T-helper 1 cell (primary cell): ENCODE measurements at places on chromosomes 5 and 9.

GRCh38 chr9:126111556-126111955 is 215.1 kb upstream of the MVB12B start:
- DNase-seq = no peak

DNA sequence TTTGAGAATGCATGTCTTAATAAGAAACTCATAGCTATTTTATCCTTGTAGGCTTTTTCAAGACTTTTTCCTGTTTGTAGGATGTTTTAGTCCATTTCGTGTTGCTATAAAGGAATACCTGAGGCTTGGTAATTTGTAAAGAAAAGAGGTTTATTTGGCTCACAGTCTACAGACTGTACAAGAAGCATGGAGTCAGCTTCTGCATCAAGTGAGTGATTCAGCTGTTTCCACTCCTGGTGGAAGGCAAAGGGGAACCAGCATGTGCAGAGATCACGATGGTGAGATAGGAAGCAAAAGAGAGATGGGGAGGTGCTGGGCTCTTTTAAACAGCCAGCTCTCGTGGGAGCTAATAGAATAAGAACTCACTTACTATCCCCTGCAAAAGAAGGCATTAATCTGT is 177.3 kb downstream of the ALDH1A1 start:
- DNase-seq = no peak

DNA sequence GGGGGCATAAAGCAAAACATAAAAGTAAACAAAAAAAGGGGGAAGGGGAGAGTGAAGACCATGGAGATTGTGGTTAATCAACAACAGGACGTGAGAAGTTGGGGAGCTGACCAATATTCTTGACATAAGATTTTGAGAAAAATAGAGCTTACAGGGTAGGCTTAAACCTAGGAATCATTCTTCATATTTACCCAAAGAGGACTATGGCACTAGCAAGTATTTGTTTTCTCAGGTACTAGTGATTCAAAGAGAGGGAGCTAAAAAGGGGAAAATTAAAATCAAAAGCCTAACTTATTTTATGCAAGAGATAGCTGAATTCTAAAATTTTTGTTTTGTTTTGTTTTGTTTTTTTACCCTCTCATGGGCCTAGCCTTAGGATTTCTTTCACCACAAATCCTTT is 427.5 kb downstream of the PIK3R1 start:
- no peak for DNase-seq

DNA sequence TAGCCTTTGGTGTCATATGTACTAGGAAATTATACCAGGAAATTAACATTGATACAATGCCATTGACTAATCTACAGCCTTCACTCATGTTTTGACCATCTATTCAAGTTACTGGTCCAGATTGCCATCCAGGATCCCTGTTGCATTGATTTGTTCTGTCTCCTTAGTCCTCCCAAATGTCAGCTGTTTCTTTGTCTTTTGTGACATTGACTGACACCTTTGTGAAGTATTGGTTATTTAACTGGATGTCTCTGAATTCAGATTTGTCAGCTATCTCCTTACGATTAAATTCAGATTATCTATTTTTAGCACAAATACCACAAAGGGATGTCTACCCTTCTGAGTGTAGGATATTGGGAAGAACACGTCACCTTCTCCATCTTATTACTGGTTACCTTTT is 73.7 kb upstream of the CTNND2 start:
- no peak for DNase-seq

- DNase-seq = no peak
Measured at GRCh38 chr9:92707530-92707929, 37.6 kb upstream of the IPPK start.

- DNase-seq = no peak
Measured at GRCh38 chr5:57171816-57172465, 1.9 kb upstream of the GPBP1 start.

DNA sequence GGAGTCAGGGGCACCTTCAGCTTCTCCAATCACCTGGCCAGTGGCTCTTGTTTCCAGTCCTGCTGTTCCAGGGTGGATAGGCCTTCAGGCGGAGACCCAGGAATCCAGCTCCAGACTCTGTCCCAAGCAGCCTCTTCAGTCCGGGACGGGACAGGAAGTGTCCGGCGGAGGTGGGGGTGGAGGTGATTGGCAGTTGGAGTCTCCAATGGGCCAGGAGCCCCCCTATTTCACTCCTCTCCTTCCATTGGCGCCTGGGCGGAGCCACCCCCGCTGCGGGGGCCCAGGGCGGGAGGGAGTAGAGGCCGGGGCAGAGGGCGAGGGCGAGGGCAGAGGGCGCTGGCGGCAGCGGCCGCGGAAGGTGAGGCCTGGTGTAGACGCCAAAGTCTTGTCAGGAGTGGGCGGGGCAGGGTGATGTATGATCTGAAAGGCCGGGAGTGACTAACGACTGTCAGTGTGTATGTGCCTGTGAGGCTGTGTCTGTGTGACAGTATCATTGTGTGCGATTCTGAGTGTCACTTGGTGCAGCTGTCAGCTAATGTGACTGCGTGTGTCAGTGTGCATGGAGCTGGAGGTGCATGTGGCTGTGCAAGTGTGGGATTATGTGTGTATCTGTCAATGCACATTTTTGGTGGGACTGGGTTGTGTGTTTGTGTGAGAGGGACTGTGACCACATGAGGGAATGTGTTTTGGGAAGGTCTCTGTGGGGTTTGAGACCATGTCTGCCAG is at the start of gene IL11RA:
Gene IL11RA, plus strand, starts transcription at position 310 of the 726 bp plus-strand sequence. CDS start 3,033 bp downstream, outside the sequence.
- no peak for DNase-seq

DNA sequence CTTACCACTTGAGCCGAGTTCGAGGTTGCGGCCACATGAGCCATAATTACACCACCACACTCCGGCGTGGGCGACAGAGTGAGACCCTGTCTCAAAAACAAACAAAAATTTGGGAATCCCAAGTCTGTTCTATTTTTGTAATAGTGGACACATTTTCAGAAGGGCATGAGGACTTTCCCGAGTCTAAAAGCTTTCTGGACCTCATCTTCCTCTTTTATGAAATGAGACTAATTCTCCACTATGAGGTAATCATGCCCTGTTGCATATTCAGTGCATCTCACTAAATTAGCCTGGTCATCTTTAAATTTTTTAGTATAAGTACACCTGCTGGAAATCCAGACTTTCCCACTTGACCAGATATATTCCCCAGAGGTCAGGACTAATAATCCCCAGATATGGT is 55.7 kb downstream of the GGTA1 start:
- DNase-seq = no peak

DNA sequence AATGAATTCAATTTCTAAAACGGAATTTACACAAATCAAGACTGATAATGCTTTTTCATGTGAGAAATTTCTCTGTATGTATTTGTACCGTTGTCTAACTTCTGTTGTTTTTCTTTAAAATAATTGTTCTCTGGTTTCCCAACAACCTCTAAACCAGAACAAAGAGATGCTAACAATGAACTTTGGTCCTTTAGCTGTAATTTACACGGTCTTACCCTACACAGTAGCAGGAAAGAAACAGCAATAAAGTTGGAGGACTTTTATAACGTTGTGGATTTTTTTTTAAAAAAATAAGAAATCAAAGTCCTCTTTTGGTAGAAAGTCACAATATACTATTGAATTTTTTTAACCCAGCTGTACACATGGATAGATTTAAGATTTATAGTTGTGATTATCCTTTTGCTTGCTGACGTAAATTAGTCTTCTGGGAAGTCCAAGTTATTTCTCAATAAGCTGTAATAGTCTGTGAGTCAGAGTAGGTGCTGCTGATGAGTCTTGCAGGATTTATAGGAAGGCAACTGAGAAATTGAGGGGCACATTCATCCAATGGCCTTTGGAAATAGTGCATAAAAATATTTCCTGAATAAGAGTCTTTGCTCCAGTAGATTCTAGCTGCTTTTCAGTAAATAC is 76.8 kb upstream of the PCSK1 start:
- DNase-seq = no peak

DNA sequence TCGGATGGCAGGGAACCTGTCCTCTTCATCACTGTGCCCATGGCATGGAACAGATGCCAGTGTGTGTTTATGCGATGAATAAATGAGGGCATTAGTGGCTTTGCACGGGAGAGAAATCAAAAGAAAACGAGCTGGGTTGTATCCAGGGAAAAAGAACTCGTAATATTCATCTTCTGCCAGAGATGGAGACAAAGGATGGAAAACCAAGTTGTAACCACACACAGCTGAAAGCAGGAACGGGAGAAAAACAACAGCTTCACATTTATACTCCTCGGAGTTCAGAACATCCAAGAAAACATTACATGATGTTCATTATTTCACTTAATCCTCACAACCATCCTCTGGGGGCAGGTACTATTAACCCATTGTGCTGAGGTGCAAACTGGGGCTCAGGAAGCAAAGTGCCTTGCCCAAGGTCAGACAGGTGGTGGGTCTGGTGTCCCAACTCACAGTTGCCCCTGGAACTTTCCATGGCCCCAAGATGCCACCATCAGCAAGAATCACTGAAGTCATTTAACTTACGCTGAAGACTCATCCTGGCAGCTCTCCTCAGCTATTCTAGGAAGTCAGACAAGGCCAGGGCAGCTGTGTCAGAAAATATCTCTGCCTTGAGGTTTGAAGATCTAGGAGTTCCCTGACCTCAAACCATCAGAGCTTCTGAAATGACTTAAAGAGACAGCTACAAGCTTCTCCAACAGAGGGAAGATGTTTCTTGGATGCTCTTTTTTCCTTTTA is 250.4 kb downstream of the NSG2 start:
- DNase-seq = no peak

- DNase-seq = no peak
Measured at GRCh38 chr5:76528547-76529331, 94.5 kb downstream of the F2RL2 start.

DNA sequence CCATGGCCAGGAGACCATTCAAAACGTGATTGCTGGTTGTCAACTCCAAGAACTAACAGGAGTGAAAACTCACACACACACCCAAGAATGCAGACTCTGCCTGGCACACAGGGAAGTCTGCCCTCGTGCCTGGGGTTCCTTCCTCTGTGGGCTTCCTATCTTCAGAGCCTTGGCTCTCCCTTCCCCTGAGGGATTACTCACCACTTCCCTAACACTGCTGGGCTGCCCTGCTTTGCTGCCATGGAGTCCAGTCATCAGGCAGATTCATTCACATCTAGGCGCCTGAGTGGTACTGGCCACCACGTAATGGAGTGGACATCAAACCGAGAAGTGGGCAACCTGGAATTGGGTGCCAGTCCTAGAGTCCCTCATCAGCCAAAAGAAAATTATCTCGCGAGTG is 76.4 kb upstream of the PRSS3 start:
- DNase-seq = no peak

DNA sequence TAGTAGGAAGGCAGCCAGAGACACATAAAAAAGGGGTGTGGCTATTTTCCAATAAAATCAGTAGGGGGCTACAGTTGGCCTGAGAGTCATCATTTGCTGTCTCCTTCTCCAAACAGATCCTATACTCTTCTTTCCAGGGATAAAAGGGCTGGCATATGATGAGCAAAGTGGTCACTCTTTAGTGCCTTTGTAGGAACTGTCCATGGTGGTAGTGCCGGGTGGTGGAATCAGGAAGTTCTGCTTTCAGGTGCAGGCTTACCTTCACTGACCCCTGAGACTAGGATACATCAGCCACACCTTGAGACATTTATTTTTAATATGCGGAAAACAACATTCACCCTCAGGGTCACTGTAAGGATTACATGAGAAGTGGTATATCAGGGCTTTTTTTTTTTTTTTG is 80.8 kb downstream of the ASTN2 start:
- no peak for DNase-seq

DNA sequence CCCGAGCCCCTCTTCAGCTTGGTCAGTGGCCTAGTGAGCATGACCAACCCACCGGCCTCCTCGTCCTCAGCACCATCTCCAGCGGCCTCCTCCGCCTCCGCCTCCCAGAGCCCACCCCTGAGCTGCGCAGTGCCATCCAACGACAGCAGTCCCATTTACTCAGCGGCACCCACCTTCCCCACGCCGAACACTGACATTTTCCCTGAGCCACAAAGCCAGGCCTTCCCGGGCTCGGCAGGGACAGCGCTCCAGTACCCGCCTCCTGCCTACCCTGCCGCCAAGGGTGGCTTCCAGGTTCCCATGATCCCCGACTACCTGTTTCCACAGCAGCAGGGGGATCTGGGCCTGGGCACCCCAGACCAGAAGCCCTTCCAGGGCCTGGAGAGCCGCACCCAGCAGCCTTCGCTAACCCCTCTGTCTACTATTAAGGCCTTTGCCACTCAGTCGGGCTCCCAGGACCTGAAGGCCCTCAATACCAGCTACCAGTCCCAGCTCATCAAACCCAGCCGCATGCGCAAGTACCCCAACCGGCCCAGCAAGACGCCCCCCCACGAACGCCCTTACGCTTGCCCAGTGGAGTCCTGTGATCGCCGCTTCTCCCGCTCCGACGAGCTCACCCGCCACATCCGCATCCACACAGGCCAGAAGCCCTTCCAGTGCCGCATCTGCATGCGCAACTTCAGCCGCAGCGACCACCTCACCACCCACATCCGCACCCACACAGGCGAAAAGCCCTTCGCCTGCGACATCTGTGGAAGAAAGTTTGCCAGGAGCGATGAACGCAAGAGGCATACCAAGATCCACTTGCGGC is 1.8 kb downstream of the EGR1 start:
- peak; percentile 67 for DNase-seq

DNA sequence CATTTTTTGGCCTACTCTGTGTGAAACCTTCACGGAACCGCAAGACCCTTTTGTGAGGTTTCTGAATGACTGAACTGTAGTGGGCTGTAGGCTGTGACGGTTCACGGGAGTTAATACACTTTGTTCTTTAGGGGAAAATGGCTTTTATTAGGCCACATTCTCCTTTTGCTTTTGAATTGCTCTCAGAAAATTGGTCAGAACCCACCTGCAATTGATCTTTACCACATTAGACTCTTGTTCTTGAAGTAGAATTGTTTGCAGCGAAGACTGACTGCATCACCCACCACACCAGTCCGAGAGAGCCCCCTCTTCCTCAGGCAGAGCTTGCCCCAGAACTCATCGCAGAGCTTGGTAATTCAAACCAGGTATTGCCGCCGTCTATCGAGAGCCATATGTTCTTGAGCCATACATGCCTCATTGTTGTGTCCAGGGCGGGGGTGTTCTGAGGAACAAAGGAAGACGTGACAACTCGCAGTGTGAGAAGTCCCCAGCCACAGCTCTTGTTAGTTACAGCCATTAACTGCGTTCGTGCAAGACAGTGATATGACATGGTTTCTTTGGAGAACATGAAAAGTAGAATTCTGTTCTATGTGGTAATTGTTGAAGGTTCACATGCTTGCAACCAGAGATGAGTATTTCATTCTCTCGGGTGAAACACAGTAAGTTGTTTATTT is 166.4 kb upstream of the OTULINL start:
- no peak for DNase-seq

GRCh38 chr5:58847041-58847440 is 264.2 kb downstream of the RAB3C start:
- no peak for DNase-seq

GRCh38 chr9:34715639-34716215 is 5.8 kb upstream of the CCL21 start:
- no peak for DNase-seq

- no peak for DNase-seq
Measured at GRCh38 chr9:89317282-89317681, 1.0 kb upstream of the SECISBP2 start.

DNA sequence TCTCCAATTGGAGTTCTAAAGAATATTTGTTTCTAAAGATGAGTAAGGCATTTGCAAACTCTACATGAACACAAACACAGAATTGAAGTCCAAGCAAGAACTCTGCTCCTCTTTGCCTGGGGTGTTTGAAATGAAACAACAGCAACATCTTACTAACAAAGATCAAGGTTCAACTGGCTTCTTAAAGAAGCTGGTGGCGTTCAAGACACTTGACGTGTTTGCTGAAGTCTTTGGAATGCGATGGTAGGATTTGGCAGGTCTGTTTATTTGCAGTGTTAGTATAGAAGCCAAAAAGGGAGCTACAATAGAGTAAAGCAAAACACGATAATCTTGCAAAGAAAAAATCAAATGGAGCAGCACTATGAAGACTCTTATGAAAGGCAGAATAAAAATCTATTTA is 94.9 kb downstream of the BASP1 start:
- DNase-seq = no peak
